ENCODE measurements at places on chromosomes 13 and 19. TPM values are rescaled to one million over a fixed set of nuclear protein-coding genes. Genes with fewer than 3 reads are reported as not detected.

GRCh38 chr19:55446060-55446459, 3.0 kb upstream of the SHISA7 start:
- H3K36me3 ChIP-seq, result no peaks in the 10 kb centered on the region
- DNase-seq, result no peak
- no peak overlapping the region for H3K4me3 ChIP-seq
- H3K27me3 ChIP-seq, result no peaks in the 10 kb centered on the region

Gene DYRK1B
- total RNA-seq, result 21.5 TPM

DNA sequence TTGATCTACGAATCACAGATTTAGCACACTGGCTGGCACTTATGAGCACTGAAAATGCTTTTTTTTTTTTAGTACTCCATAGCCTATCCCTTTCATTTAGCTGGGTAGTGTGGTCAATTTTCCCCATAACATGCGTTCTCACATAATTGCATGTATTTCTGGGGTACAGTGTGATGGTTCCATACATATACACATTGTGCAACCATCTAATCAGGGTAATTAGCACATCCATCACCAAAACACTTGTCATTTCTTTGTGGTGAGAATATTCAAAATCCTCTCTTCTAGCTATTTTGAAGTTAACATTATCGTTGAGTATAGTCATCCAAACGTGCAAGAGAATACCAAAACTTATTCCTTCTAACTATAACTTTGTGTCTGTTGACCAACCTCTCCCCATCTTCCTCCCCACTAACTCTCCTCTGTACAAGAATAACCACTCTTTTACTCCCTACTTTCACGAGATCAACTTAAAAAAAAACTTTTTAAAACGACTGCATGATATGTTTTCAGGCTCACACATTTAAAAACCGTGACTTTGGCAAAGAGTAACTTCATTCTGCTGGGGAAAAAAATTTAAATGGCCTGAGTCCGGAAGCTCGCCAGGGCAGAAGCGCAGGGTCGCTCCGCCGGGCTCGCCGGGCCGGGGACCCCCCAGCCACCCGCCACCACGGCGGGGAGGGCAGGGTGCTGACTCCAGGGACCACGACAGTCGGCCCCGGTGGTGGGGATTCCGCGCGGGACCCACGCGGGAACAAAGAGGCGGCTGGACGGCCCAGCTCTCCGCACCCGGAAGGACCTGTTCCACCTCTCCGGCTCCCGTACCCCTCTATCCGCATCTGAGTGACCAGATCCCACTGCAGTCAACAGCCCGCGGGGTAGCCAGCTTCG, 868 bp upstream of the UBAC2 start:
- no peak for DNase-seq
- H3K4me3 ChIP-seq, result peak overlapping the region; percentile 82
- H3K36me3 ChIP-seq, result peaks cover 26% of the 10 kb centered on the region

Gene ZNF541
- not detected for total RNA-seq

Gene KLK6
- total RNA-seq, result 350 TPM

DNA sequence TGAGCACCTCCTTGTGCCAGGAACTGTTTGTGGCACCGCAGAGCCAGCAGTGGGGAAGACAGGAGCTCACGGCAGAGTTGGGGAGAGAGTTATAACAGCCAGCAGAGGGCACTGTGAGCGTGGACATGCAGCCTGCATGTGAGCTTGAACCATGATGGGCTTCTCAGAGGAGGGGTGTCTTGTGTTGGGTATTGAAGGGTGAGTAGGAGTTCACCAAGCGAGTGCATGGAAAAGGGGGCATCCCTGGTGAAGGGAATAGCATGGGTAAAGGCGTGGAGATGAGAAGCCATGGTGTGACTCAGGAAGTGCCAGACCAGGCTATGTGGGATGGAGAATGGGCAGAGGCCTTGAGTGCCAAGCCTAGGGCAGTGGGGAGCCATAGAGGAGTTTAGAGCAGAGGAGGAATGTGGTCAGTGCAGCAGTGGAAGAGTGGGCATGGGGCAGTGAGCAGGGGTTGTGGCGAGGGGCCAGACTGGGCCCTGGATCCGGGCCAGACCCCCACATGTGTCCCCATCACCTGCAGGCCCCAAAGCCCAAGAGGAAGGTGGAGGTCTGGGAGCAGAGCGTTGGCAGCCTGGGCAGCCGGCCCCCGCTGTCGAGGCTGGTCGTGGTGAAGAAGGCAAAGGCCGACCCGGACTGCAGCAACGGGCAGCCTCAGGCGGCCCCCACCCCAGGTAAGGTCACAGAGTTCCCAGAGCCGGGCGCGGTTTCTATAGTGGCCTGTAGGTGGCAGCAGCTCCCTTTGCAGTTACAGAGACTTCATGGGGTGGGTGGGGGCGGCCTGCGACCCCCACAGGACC, 11.8 kb upstream of the SHD start:
- H3K4me3 ChIP-seq, result no peak overlapping the region
- peaks cover 30% of the 10 kb centered on the region for H3K36me3 ChIP-seq
- H3K4me1 ChIP-seq, result no peaks in the 10 kb centered on the region
- no peaks in the 10 kb centered on the region for H3K27me3 ChIP-seq

Gene CCDC194
- total RNA-seq, result not detected

GRCh38 chr19:36152019-36152351, 262 bp downstream of the COX7A1 start:
- H3K4me3 ChIP-seq, result no peak overlapping the region
- H3K4me1 ChIP-seq, result peaks cover 12% of the 10 kb centered on the region
- DNase-seq, result no peak
- H3K27ac ChIP-seq, result no peak overlapping the region

Gene GTPBP3
- total RNA-seq, result 30.6 TPM

GRCh38 chr13:24195626-24196025, 35.1 kb downstream of the SPATA13 start:
- no peaks in the 10 kb centered on the region for H3K27me3 ChIP-seq
- peak overlapping the region; percentile 61 for H3K4me3 ChIP-seq
- H3K4me1 ChIP-seq, result peaks cover 37% of the 10 kb centered on the region
- no peaks in the 10 kb centered on the region for H3K36me3 ChIP-seq
- H3K27ac ChIP-seq, result peak overlapping the region; percentile 74

Gene ZNF726
- total RNA-seq, result 9.7 TPM

DNA sequence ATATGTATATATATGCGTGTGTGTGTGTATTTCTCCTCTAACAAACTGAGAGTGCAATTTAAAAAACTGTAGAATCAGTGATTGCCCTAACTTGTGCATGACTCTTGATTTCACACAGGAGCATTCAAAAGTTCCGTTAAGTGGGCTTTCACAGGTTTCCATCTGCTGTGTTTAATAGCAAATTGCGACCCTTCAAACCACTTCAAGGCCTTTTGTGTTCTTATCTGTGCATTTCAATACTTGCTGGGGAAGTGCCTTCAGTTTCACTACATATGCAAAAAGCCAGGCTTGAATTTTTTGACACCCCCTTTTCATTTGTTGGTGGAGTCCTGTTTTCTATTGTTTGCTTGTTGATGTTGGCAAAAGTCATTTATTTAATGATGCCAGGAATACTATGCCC, 158.0 kb downstream of the TM9SF2 start:
- H3K27me3 ChIP-seq, result no peaks in the 10 kb centered on the region
- H3K4me3 ChIP-seq, result no peak overlapping the region

Data from Calu3 (cell line).